ENCODE measurements at places on chromosomes 4 and X.

DNA sequence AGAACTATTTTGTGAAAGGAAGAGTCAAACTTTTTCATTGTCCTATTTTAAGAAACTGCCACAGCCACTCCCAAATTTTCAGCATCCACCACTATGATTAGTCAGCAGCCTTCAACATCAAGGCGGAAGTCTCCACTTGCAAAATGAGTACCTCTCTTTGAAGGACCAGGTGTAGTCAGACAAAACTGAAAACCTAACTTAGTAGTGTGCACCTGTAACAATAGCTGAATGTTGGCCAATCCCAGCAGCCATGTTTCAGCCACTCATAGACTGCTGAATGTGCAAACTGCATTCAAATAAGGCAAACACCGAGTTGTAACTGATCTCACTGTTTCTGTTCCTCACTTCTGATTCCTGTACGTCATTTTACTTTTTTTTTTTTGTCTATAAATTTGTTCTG is 341.1 kb downstream of the IL15 start:
- DNase-seq: no peak

- DNase-seq: no peak
These were observed 15.5 kb upstream of the FAAH2 start for GRCh38 chrX:57270980-57271379.

GRCh38 chr4:6918338-6918737 is 8.7 kb downstream of the TBC1D14 start:
- DNase-seq: no peak

DNA sequence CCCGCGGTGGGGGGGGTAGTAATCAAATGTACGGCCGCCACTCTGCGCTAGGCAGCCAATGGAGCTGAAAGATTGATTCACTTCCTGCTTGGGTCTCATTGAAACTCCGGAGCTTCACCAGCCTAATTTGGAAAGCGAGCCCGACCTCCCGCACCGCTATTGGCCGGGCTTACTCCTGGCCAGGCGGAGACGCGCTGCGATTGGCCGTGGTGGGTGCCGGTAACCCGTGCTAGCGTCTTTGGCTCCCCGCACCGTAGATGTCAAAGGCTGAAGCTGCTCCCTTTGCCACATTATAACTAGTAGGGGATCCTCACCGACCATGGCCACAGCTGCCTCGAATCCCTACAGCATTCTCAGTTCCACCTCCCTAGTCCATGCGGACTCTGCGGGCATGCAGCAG is at the start of gene POU3F4:
TSS of gene POU3F4 (plus strand) at position 285 of the 400 bp plus-strand sequence. CDS start at position 320, 35 bp downstream.
- DNase-seq: no peak

- no peak for DNase-seq
These were observed 191.3 kb upstream of the GATB start for GRCh38 chr4:151952137-151952536.

DNA sequence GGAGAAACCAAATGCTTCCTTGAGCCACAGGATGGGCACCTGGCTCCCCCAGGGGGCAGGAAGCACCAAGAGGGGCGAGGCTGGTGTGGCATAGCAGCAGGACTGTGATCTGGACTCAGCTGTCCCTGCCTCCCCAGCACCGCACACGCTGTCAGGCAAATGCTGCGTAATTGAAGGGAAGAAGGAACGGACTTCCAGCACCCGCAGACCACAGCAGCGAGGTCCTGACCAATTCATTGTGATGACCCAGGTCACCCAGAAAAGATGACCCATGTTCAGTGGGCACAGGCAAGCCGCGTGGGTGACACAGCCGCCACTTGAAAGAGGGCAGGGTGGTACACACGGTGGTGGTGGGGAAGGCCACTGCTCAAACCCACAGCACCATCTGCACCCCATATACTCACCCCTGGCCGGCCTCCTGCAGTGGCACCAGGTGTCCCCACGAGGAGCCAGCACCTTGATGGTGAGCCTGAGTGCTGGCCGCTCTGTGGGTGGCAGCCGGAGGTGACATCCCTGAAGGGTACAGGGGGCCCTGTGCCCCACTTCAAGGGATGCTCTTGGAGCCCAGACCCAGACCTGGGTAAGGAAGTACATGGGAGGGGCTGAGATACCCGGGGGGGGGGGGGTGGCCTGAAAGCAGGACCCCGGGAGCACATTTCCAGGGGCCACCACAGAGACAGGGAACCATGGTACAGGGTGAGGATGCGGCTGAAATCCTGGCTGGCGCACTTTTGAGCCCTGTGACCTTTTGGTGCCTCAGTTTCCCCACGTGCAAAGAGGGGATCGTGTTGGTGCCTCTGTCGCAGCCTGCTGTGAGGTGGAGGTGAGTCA is 11.5 kb downstream of the NAT8L start:
- no peak for DNase-seq

DNA sequence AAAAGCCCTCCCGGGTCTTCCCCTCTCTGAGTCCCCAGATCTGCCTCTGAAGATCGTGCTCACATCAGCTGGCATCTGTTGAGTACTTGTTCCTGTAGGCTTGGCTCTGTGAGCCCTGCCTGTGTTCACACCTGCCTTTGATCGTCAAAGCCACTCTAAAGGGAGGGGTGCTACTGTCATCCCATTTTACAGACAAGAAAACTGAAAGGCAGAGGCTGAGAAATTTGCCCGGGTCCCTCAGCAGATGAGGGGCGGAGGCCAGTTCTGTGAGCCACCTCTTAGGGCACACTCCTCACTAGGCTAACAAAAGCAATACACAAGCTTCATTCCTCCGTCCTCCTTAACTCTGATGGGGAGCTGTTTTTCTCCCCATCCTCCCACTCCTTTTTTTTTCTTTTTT is 655 bp downstream of the CYTL1 start:
- no peak for DNase-seq

DNA sequence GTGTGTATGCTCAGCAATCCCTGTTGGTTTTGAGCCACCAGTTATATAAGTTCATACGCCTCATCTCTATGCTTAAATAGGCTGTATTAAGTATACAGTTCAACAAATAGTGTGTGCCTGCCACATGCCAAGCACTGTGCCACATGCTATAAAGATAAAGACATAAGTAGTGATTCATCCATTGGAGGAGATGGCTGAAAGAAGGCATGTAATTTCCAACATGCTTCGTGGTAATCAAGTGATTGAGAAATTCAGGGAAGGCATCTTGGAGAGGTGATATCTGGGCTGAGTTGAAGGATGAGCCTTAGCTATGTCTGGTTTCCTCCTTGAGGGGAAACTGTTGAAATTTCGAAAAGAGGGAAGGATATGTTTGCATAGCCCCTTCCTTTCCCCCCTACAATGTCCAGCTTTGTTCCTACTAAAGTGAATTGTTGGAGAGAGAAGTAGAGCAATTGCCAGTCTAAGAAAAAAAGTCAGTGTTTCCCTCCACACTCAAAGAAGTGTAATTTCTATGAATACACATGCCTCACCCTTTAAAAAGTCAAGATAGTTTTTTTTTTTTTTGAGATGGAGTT is 96.5 kb downstream of the ARHGAP10 start:
- peak; percentile 54 for DNase-seq

- no peak for DNase-seq
These were observed 495.1 kb upstream of the FAT1 start for GRCh38 chr4:187218705-187219245.

DNA sequence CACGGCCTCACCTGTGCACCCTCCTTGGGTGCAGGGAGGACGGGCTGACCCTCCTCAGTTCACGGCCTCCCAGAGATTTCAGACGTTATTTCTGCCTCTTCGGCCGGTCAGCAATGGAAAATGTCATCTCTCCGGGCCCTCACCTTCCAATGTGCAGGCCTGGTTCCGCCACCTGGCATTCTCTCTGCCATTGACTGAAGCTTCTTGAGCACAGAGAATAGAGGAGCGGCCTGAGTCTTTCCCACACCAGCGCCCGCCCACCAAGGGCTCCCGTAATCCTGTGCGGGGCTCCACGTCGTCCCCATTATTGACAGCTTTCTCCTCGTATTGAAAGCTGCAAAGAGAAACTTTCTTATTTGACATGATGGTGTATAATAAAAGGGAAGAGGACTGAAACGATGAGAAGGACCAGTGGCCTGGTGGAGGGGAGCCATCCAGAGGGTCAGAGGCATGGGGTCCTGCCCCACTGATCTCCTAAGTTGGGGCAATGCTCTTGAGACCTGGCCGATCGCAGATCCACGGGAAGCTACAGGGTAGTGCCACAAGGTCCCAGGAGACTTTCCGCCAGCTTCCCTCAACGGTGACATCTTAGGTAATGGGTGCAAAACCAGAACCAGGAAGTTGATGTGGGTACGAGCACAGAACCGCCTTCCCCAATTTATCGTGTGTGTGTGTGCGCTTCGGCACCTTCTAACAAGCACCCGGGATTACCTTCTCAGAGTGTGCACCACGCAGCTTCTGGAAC is 20.6 kb downstream of the HTRA3 start:
- no peak for DNase-seq

DNA sequence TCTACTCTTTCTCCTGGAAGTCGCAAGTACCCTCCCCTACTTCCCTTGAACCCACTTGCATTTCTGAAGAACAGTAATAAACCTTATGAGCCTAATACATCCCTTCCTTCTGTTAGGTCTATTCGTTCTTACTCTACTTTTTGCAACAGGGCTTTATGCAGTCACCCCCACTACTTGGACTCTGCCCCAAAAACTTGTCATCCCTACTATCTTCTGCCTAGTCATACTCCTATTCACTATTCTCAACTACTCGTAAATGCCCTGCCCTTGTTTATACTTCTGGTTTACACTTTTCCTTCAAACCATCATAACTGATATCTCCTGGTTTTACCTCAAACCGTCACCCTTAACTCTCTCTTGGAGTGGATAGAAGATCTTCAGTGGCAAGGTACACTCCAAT is 55.2 kb upstream of the SLIT2 start:
- no peak for DNase-seq

DNA sequence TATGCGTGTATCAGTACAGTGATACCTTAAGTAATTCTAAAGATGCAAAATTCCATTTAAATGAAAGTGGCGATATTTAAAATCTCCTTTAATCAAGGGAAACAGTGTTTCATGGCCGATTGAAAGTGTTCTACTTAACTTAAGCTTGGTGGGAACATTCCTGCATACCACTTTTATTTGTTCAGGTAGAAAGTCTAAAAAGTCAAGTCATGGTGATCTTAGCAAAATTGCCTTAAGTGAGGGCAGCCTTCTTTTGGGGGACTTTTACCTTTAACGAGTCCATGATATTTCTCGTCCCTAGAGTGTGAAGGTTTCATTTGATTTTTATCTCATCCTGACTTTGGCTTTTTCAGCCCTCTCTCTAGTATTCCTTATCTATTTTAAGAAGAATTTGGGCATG is 149.2 kb downstream of the KDM6A start:
- no peak for DNase-seq

DNA sequence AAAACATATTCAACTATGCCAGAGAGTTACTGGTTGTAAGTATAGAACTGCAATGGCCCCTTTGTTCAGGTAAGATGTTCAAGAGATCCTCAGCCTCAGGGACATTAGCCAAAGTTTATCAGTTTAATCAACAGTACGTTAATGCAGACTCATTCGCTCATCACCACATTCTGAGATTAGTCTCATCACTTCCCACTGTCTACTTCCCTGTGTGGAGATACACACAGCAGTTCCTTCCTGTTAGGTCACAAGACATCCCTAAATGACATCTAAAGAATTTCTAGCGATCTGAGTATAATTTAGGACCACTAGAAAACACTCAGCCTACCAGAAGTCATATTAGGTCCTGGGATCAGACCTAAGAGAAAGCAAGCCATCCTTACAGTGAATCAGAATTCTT is 10.4 kb downstream of the SLC10A7 start:
- DNase-seq: no peak

DNA sequence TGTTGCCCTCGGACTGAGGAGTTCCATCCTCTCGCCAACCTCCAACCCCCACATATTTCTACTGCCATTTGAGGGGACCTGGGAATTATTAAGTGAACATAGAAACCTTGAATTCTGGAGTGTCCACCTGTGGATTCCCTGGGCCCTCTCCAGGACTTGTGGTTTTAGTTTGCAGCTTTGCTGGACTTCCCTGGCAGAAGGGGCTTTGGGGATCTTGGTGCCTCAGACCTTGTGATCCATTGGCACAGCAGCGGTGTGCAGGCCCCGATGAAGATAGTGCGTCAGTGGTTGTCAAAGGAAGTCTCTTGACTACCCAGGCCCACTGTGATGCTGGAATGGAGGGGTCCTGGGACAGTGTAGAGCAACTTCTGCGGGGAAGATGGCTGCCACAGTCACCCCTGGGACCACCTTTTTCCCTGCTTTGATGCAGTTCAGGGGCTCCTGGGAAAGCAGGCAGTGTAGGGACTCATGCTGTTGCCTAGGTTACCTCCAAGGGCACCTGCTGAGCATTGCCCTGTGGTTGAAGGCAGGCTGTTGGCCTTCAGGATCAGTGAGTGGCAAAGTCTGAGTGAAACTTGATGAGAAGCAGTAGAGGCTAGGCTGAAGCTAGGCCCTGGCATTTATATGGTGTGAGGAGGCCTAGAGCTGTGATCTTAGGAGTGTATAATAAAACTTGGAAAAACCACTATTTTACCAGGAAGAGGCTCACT is 2.2 kb downstream of the SLC16A2 start:
- no peak for DNase-seq

GRCh38 chr4:168397611-168398169 is 79.1 kb upstream of the DDX60 start:
- no peak for DNase-seq

- peak; percentile 20 for DNase-seq
These were observed 117.9 kb downstream of the COX18 start for GRCh38 chr4:72951628-72952027.

GRCh38 chr4:159460371-159460770 is 357.5 kb downstream of the RAPGEF2 start:
- no peak for DNase-seq

DNA sequence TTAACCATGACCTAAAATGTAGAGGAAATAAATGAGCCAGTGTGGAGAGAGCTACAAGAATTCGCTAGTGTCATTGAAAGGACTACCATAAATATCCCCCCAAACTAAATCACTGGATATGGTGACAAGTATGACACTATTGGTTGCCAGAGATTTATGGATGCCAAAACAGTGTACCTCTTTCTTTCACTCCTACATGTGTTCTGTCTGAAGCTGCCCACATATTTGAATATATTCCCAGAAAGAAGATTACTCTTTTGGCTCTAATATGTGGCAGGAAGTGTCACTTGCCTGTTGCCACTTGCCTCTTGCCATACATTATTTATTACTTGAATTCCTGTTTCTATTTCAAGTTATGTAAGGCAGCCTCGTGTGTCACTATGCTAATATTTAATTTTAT is 1573.6 kb downstream of the TECRL start:
- DNase-seq: no peak
